ENCODE measurements at places on chromosomes 12 and 14. TPM values are rescaled to one million over a fixed set of nuclear protein-coding genes. Genes with fewer than 3 reads are reported as not detected.

- no peak for DNase-seq
These were observed 35.7 kb upstream of the STK38L start for GRCh38 chr12:27208414-27208750.

DNA sequence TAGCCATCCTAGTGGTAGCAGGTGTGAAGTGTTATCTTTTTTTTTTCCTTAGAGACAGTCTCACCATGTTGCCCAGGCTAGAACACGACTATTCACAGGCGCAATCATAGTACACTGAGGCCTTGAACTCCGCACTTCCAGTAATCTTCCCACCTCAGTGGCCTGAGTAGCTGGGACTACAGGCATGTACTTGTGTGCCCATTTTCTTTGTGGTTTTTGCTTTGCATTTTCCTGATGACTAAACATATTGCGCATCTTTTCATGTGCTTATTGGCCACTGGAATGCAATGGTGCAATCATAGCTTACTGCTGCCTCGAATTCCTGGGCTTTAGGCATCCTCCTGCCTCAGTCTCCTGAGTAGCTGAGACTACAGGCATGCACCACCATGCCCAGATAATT, 33.3 kb upstream of the GCH1 start:
- DNase-seq, result no peak

GRCh38 chr12:47820631-47821345, 1.1 kb upstream of the HDAC7 start:
- no peak for DNase-seq

- no peak for DNase-seq
These were observed 19.5 kb upstream of the PPFIBP1 start for GRCh38 chr12:27504507-27504906.

GRCh38 chr12:50055831-50056638, 1.4 kb upstream of the ASIC1 start:
- DNase-seq, result peak; percentile 49

The GLIPR1 gene
- total RNA-seq, result 7.4 TPM

GRCh38 chr14:104228221-104228620, 89.8 kb downstream of the KIF26A start:
- no peak for DNase-seq

GRCh38 chr12:132182711-132183365, 38.6 kb downstream of the NOC4L start:
- DNase-seq, result no peak

DNA sequence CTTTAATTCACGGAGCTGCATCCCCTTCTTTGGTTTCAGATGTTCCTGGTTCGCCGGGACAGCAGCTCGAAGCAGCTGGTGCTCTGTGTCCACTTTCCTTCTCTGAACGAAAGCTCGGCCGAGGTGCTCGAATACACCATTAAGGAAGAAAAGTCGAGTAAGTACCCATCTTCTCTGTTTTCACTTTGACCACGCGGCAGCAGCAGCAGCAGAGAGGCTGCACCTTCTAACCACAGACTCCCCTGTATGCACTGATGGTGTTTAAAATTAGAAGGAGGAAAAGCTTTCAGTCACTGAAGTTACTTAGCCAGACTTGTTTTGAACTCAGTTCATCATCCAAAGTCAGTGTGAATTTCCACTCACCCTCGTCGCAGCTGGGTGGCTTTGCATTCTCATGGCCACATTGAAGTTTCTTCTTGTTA, 63.8 kb downstream of the RIN3 start:
- DNase-seq, result no peak

DNA sequence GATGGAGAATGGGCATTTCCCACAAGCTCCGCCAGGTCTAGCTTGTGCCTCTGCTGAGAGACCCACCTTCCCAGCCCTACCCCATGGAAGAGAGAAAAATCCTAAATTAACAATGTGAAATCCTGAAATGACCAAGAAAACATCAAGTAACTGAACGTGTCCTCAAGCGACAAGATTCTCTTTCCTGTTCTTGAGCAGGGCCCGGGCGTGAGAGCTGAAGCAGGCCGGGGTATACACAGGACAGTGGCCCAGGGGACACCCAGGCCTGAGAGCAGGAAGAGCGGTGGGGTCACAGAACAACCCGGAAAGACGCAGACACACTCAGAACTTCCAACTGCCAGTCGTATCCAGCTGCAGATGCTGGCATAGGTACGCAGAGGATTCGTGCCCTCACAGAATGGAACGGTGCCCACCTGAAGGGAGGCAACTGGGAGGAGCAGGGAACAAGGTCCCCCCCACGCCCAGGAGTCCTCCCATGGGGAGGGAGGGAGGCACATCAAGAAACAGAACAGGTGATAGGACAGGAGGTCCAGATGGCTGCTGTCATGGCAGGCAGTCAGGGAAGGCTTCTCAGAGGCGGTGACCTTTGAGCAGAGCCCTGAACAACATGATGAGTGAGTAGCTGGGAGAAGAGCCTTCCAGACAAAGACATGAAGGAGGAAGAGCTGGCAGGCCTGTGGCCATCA, 9.1 kb downstream of the RIMBP2 start:
- no peak for DNase-seq

- DNase-seq, result no peak
These were observed 203.1 kb downstream of the EGLN3 start for GRCh38 chr14:33747749-33748148.

GRCh38 chr14:105021656-105022275, 883 bp upstream of the CDCA4 start:
- no peak for DNase-seq

GRCh38 chr12:52380271-52380694, 5.2 kb downstream of the KRT84 start:
- DNase-seq, result no peak

GRCh38 chr12:87794854-87795253, 234.3 kb downstream of the C12orf50 start:
- no peak for DNase-seq

The IFNG gene
- total RNA-seq, result 46.3 TPM

- DNase-seq, result no peak
These were observed 307.7 kb downstream of the CCDC91 start for GRCh38 chr12:28497889-28498411.

The FITM1 gene
- total RNA-seq, result 1.0 TPM

The IGF1 gene
- total RNA-seq, result 1.6 TPM

The NTS gene
- not detected for total RNA-seq

All from activated T-helper 2 cell treated with anti-CD3 and anti-CD28 coated beads, Interferon-gamma antibody, Interleukin-2, Interleukin-4, amounts not matched to agents 10 μg/mL and 5 μg/mL and 100 μg/mL, durations not matched to agents 14 hours and 24 hours and 36 hours (primary cell).